ENCODE measurements at places on chromosomes 1 and 21. TPM values are rescaled to one million over a fixed set of nuclear protein-coding genes. Genes with fewer than 3 reads are reported as not detected.

Gene CAPZA1
- total RNA-seq: 303 TPM

Gene GBP5
- total RNA-seq: 405 TPM

Gene PALMD
- not detected for total RNA-seq

Gene TENT5C
- 13.3 TPM for total RNA-seq

Gene INAVA
- not detected for total RNA-seq

Gene NID1
- total RNA-seq: not detected

Gene KRTAP19-1
- not detected for total RNA-seq

Gene AMY1C
- not detected for total RNA-seq

Gene OPRD1
- total RNA-seq: not detected

Gene FCRL1
- total RNA-seq: 0.22 TPM

Gene DLGAP3
- total RNA-seq: 0.33 TPM

Gene SLC9C2
- total RNA-seq: not detected

Gene AXDND1
- total RNA-seq: 0.40 TPM

DNA sequence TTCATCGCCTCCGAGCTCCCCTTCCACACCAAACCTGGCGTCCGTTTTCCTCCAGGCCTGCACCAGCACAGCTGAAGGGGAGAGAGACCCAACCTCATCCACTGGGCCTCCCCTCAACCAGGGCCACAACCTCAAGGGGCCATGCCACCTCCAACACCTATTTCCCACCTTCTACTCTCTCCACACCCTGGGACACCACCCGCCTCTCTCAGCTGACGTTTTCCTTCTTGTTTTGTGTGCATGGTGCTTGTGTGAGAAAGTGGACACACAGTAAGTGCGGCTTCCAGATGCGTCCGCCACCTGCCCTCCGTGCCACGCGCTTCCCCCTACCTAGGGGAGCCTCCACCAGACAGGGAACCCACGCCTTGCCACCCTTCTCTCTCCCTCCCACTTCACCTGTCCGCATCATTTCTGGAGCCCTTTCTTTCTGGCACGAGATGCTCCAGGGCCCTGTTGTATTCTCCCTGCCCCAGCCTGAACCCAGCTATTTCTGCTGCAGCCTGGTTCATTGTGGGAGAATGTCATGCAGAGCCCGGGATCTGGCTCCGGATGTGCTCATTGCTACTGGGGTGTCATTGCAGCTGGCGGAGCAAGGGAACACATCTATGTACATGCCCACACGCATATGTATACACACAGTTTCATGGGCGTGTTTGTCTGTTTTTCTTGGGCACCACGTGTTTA is 1.3 kb upstream of the GNB1 start:
- DNase-seq: no peak
- no peaks in the 10 kb centered on the region for H3K27me3 ChIP-seq
- H3K4me3 ChIP-seq: peak overlapping the region; percentile 80
- peak overlapping the region; percentile 83 for H3K27ac ChIP-seq

GRCh38 chr21:16377857-16378256 is 648.1 kb downstream of the USP25 start:
- no peaks in the 10 kb centered on the region for H3K27me3 ChIP-seq
- DNase-seq: no peak
- H3K36me3 ChIP-seq: no peaks in the 10 kb centered on the region
- H3K4me1 ChIP-seq: no peaks in the 10 kb centered on the region

DNA sequence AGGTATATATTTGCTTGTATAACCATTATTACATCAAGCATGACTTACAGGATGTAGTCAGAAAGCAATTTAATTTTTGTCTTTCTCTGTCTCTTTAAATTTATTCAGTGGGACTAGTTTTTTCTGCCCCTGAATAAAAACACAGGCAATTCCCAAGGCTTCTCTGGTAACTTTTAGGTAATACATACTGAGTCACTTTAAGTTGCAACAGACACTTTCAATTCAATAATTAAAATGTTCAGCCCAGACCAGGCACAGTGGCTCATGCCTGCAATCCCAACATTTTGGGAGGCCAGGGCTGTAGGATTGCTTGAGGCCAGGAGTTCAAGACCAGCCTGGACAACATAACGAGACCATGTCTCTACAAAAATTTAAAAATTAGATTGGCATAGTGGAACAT is 12.3 kb downstream of the SLC44A3 start:
- peaks cover 30% of the 10 kb centered on the region for H3K27me3 ChIP-seq
- DNase-seq: no peak
- H3K27ac ChIP-seq: no peak overlapping the region

DNA sequence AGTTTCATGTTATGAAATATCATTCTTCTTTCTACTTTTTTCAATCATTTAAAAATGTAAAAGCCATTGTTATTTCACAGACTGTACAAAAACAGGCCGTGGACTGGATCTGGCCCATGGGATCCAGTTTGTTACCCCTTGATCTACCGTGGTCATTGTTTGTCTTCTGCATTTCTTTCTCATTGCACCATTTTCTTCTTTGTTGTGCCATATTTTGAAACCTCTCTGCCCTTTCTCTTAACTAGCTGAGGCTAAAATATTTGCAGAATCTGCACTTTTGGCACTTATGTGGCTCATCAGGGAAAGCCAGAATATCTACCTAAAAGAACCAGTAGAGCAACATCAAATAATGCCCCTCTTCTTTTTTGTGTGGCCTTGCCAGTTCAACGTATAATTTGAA is 50.5 kb downstream of the DNAJC6 start:
- no peaks in the 10 kb centered on the region for H3K27me3 ChIP-seq
- H3K27ac ChIP-seq: no peak overlapping the region
- no peaks in the 10 kb centered on the region for H3K36me3 ChIP-seq
- no peaks in the 10 kb centered on the region for H3K4me1 ChIP-seq
- no peak overlapping the region for H3K4me3 ChIP-seq

GRCh38 chr1:34408011-34408410 is 231.3 kb downstream of the C1orf94 start:
- H3K4me1 ChIP-seq: no peaks in the 10 kb centered on the region
- H3K4me3 ChIP-seq: no peak overlapping the region

GRCh38 chr1:173212952-173213491 is 5.9 kb upstream of the TNFSF4 start:
- H3K4me3 ChIP-seq: no peak overlapping the region
- H3K36me3 ChIP-seq: no peaks in the 10 kb centered on the region
- peaks cover 10% of the 10 kb centered on the region for H3K27me3 ChIP-seq
- no peak for DNase-seq

- no peak for DNase-seq
- H3K27ac ChIP-seq: no peak overlapping the region
- H3K36me3 ChIP-seq: no peaks in the 10 kb centered on the region
- H3K4me1 ChIP-seq: no peaks in the 10 kb centered on the region
Measured at GRCh38 chr1:113488576-113489177, 98.4 kb downstream of the MAGI3 start.

GRCh38 chr1:180235502-180236239 is 5.6 kb downstream of the LHX4 start:
- H3K4me1 ChIP-seq: peaks cover 28% of the 10 kb centered on the region
- DNase-seq: no peak
- H3K27ac ChIP-seq: peak overlapping the region; percentile 46

DNA sequence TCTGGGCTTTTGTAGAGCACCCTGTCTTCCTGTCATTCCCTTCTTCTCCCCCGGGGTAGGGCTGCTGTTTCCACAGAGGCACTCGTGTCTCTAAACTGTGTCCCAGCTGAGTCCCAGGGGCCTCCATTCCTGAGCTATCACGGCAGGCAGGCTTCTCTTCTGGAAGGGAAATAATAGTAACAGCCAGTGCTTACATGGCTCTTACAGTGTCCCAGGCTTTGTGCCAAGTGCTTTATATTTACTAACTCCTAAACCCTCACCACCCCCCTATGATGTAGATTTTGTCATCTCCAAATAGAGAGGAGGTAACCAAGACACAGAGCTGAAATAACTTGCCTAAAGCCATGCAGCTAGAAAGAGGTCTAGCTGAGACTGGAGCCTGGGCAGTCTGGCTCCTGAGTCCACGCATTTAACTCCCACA is 1.4 kb upstream of the CELF3 start:
- DNase-seq: no peak
- H3K27me3 ChIP-seq: peaks cover 74% of the 10 kb centered on the region

DNA sequence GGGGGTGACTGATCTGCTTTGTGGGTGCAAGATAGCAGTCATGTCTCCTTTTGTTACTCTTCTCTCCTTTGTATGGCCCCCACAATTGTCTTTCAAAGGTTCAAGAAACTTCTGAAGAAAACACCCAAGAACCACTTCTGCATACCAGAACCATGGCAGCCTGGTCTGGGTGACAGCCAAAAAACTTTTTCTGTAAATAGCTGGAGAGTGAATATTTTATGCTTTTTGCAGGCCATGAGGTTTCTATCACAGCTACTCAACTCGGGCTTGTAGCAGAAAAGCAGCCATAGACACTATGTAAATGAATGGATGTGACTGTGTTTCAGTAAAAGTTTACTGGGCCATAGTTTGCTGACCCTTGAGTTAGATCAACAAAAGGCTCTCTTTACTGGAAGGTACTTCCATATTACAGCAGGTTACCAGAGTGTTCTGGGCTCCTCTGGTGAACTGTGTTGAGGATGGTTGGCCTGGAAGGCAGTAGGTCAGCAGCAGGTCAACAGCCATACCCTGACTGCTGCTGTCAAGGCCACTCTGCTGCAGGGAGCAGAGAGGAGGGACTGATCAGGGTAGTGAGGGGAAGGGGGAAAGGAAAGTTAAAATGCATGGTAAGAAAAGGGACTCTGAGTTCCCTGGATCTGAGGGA is 116.4 kb downstream of the GDAP2 start:
- DNase-seq: no peak
- no peak overlapping the region for H3K4me3 ChIP-seq
- no peak overlapping the region for H3K27ac ChIP-seq

- no peak overlapping the region for H3K27ac ChIP-seq
- DNase-seq: no peak
- peaks cover 2% of the 10 kb centered on the region for H3K27me3 ChIP-seq
- peaks cover 9% of the 10 kb centered on the region for H3K4me1 ChIP-seq
Measured at GRCh38 chr1:174068000-174068399, 45.8 kb upstream of the RC3H1 start.

DNA sequence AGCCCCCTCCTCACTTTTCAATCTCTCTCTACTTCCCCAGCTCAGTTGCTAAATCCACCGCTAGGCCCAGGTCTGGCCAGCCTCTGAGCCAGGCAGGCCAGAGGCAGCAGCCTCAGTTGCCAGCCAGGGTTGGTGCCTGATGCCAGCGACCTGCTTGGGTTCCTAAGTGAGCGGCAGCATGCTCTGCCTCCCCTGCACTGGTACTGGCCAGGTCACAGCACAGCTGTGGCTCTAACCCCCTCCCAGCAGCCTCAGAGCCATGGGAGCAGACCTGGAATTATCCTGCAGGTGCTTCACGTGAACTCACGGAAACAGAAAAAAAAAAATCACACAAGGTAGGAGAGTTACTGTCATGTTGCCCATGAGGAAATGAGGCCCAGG is 82.5 kb upstream of the ATF3 start:
- H3K36me3 ChIP-seq: no peaks in the 10 kb centered on the region
- H3K4me3 ChIP-seq: no peak overlapping the region
- peaks cover 20% of the 10 kb centered on the region for H3K27me3 ChIP-seq
- H3K4me1 ChIP-seq: no peaks in the 10 kb centered on the region

DNA sequence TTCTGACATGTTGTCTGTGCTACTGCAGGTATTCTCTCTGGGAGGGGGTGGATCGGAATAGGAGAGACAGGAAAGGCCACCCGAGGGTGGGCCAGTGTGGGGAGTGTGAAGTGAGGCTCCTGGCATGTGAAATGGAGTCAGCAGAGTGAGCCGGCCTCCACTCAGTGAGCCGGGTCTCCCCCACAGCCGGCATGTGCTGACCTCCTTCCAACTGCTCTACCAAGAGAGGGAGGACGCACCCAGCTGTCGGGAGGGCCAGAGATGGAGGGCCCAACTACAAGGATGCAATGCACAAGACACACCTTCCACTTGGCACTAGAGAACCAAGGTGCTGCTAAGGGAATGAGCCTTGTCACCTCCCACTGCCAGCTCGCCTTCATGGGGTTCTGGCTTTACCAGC is 28.2 kb upstream of the CLSTN1 start:
- H3K27me3 ChIP-seq: no peaks in the 10 kb centered on the region
- H3K4me3 ChIP-seq: no peak overlapping the region
- no peak overlapping the region for H3K27ac ChIP-seq
- H3K36me3 ChIP-seq: peaks cover 13% of the 10 kb centered on the region
- no peak for DNase-seq
- peaks cover 18% of the 10 kb centered on the region for H3K4me1 ChIP-seq

DNA sequence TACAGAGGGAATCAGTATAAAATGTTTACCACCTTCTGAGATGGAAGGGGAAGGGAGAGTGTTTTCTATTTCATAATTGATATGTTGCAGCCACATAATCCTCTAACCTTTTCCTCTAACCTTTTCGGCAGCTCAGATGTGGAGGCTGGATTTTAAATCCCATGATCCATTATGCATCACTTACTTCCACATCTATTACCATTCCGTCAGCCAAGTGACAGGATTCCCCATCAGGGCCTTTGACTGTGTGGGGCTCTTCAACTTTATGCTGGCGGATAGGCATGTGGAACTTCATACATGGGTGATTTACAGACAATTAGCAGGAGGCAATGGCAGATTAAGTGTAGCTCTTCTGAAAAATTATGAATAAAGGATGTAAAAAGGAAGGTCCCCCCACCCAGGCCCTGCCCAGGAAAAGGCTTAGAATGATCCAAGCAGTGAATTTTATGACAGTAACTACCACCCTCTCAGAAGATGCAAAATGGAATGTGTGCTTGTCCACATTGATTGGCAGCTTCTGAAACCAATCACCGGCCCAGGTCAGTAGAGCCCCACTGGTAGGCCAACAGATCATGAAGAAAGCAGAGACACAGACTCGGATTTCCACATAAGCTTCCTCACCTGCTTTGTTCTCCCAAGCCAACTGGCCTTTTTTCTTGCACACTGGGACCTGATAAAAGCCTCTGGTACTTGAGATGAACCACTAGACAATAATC is 147.0 kb downstream of the ST6GALNAC5 start:
- no peaks in the 10 kb centered on the region for H3K4me1 ChIP-seq
- no peak overlapping the region for H3K4me3 ChIP-seq
- no peak overlapping the region for H3K27ac ChIP-seq
- DNase-seq: no peak
- H3K36me3 ChIP-seq: no peaks in the 10 kb centered on the region

GRCh38 chr1:94713472-94714141 is 106.5 kb upstream of the SLC44A3 start:
- H3K36me3 ChIP-seq: no peaks in the 10 kb centered on the region
- H3K4me3 ChIP-seq: no peak overlapping the region
- peaks cover 5% of the 10 kb centered on the region for H3K27me3 ChIP-seq
- no peaks in the 10 kb centered on the region for H3K4me1 ChIP-seq
- no peak overlapping the region for H3K27ac ChIP-seq

- no peak overlapping the region for H3K4me3 ChIP-seq
- H3K36me3 ChIP-seq: no peaks in the 10 kb centered on the region
- no peak for DNase-seq
- no peaks in the 10 kb centered on the region for H3K4me1 ChIP-seq
- no peak overlapping the region for H3K27ac ChIP-seq
- no peaks in the 10 kb centered on the region for H3K27me3 ChIP-seq
Measured at GRCh38 chr1:15065736-15066135, 87.8 kb upstream of the TMEM51 start.

Measured in activated CD4-positive, alpha-beta T cell treated with anti-CD3 and anti-CD28 coated beads, Interleukin-2, amount 10 ng/mL, durations not matched to agents 7 days and 5 days (primary cell).